EL (cell line): ENCODE measurements at places on chromosomes 7 and 10.
A peak's percentile ranks its signal among the peaks of the same experiment; 100 is the strongest.

DNA sequence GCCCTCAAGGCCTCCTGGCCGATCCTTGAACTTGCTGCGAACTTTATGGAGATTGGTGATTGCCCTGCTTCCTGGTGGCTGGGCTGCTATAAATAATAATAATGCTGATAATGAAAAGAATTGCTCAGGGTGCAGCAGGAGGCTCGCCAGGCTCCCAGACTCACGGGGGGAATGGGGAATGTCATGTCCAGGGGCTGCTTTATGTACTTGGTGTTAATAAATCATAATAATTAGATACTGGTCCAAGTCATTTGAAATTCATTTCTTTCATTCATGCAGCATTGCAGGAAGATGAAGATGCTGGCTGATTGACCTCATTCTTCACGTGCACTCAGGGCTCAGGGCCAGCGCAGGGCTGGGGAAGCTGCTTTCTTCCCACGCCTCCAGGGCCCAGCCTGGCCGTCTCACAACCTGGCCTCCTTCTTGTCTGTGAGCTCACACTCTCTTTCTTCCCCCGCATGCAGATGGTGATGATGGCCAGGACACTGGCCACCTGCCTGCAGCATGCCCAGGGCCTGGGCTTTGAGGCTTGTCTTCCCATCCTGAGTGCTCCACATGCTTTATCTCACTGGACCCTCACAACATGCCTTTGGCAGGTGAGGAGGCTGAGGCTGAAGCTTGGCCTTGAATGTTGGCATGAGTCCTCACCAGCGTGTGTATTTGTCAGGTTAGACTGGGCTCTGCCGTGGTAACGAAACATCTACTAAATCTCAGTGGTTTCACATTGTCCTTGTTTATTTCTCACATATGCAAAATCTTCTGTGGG lies 138.4 kb upstream of the TNS3 start:
- DNase-seq, result peak; percentile 42

DNA sequence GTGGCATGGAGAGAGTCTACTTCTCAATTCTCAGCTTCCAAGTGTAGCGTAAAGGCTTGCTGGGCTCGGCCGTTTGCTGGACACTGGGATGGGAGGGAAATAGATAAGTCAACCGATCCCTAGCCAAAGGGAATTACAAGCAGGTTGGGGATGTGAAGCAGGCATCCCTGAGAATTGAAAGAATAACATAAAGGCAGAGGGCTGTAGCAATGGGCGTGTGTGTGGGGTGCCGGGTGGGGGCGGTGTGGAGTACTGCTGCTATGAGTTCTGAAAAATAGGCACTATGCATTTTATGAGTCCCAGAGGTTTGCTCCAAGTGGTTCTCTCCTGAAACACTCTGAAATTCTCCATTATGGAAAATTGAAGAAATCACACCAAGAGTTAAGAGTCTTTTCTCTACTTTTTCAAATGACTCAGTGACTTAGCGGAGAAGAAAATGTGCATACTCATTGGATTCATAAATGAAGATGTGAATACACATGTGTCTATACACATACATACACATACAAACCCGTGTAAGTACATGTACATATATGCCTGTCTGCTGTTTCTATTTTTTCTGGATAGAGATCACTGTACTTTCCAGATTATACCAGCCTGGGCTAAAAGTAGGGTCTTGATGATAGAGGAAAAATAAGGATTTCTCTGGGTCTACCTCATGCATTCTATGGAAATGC lies 65.4 kb downstream of the ADRA2A start:
- no peak for DNase-seq

GRCh38 chr10:81179805-81180452 lies 642.2 kb downstream of the SH2D4B start:
- no peak for DNase-seq

DNA sequence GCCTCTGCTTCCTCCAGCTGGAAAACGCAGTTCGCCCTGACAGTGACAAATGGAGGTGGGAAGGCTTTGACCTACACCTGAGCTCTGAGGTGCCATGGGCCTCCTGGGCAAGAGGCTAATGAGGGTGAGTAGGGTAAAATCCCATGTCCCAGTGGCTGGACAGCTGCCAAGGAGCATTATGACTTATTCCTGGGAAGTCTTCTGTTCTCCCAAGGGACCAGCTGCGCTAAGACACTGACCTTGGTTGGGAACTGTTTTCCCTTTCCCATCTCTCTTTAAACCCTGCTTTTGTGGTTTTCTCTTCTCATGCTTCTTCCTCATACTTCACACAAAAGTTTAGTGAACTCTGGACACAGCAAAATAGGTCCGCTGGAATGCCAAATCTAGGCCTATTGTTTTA lies 72.6 kb downstream of the COPG2 start:
- DNase-seq, result peak; percentile 1

DNA sequence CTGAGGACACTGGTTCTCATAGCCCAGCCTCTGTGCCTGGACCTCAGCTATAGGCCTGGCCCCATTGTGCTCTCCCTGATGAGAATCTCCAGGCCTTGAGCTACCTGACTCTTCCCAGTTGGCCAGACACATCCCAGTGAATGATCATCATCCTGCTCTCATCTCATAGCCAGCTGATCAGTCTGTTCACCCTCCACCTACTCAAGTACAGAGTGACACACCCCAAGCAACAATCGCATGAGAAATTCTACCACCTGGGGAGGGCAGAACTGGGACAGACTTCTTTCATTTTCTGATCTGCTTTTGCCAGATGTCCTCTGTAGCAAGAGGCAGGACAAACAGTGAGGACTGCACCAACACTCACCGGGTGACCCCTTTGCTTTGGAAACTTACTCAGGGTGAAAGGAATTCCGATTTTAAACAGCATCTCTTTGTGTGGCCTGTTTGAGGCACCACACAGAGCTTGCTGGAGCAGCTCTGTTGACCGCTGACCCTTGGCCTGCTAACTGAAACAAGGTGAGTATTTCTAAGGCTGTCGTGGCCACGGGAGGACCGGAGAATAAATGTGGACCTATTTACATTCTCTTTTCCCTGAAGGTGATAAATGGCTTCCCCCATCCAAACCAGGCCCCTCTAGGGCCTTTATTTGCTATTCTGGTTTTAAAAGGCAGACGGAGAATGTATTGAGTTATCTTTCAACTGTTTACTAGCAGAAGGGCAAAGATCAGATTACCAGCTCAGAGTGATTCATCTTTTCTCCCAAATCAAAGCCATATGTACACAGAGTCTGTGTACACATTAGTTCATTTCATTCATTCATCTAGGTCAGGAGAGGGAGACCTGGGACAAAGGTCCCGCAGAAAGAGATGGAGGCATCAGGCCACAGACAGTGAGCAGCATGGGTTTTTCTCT lies 181.4 kb upstream of the TNS3 start:
- peak; percentile 91 for DNase-seq

- DNase-seq, result no peak
Measured at GRCh38 chr10:44881649-44882048, 29.5 kb upstream of the TMEM72 start.

DNA sequence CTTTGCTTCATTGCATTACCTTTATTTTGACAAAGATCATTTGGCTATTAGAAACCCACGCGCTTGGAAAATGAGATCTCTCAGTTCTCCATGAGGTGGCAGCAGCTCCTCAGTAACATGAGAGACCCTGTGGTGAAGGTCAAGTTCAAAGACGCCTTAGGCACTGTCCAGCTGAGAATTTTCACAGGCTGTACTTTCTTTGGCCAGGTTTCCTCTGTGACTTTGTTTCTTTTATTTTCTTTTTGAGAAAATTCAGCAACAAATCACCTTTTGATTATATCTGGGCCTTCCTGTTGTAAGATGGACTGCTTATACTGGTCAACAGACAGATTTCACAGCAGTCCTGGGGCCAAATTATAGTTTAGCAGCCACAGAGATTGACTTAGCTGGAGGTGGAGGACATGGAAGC lies 54.5 kb downstream of the RAB18 start:
- DNase-seq, result peak; percentile 79

GRCh38 chr7:121945480-121946236 lies 72.7 kb downstream of the PTPRZ1 start:
- DNase-seq, result no peak

- peak; percentile 94 for DNase-seq
Measured at GRCh38 chr10:22427890-22428571, 82.7 kb downstream of the SPAG6 start.

GRCh38 chr10:17585016-17585415 lies 32.2 kb downstream of the HACD1 start:
- no peak for DNase-seq

DNA sequence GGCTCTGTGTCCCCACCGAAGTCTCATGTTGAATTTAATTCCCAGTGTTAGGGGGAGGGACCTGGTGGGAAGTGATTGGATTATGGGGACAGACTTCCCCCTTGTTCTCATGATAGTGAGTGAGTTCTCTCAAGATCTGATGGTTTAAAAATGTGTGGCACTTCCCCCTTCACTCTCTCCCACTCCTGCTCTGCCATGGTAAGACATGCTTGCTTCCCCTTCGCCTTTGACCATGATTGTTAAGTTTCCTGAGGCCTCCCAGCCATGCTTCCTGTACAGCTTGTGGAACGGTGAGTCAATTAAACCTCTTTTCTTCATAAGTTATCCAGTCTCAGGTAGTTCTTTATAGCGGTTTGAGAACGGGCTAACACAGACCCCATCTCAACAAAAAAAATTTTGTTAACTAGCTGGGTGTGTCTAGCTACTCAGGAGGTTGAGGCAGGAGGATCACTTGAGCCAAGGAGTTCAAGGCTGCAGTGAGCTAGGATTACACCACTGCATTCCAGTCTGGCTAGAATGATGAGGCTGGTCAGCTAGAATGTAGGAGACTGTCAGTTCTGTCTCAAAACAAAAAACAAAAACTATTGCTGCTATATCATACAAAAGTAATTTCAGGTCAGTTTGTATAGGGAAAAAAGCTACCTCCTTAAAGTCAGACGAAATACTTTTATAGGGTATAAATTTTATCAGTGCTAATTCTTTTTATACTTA lies 57.7 kb downstream of the ATAD1 start:
- no peak for DNase-seq

GRCh38 chr7:1244700-1245523 lies 12.2 kb downstream of the UNCX start:
- DNase-seq, result no peak

DNA sequence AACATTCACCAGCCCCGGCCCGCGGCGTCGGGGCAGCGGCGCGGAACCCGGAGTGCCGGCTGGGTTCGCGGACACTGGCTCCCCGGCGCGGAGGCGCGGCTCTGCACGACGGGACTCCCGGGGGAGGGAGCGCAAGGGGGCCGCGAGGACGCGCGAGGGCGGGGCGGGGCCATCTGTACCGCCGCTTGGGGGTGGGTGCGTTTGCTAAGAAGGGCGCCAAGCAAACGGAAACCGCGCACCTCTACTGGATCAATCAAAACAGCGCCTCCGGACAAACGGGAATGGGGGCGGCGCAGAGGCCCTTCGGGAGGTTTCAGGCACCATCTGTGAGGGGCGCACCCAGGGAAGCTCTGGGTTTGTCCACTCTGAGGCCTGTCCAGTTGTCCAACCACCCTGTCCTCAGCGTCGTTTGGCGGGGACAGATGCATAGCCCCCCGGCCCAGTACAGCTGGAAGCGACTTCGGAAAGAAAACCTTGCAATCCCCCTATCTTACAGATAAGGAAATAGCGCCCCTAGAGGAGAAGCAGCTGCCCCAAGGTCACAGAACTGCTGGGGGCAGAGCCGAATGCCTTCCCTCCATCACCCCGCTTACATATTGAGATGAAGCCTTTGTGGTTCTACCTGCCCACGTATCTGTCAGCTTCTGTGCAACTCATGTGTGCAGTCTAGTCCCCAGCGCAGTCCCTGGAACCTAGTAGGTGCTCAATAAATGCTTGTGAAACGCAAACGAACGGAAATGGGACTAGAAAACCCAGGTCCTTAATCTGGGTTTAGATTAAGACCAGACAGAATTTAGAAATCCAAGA lies 10.7 kb upstream of the SLIT1 start:
- peak; percentile 62 for DNase-seq

DNA sequence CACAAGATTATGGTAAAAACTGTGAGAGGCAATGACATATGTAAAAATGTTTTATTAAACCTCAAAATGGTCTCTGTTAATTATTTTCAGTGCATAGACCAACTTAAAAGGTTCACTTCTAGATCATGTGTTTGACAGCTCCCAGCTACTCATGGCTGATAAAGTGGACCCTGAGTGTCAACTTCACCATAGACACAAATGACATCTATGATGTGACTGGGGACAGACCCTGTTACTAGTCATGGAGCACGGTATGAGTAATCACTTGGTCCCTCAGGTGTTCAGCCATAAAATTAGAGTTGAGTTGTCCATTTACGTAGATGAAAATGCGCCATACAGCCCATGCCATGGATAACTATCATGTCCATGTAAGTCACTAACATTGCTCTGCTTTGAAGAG lies 199.8 kb downstream of the ZNF365 start:
- no peak for DNase-seq

DNA sequence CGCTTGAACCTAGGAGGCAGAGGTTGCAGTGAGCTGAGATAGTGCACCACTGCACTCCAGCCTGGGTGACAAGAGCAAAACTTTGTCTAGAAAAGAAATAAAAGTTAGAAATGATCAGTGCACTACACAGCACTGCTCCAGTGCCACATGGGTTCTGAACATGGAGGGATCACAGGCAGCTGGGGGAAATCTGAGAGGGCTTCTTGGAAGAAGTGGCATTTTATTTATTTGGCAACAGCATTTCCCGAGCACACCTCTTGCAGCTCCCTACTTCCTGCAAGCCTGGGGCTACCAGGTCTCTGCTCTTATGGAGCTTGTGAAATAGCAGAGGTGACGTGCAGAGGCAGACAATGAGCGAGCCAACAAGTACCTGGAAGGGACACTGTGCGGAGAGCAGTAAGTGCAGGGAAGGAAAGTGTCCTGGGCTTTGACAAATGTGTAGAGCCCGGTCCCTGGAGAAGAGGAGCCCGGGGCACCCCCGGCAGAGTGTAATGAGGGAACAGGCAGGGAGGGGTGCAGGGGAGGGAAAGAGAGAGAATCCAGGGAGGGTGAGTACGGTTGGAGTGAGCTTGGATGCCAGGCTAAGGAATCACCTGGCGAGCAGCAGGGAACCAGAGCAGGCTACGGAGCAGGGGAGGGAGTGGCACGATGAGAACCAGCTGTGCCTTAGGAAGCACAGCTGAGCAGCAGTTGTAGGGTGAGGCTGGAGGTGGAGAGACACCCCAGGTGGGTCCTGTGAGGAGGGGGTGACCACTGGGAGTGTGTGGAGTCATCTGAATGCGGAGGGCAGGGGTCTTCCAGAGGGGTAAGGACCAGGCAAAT lies 104.6 kb upstream of the CTBP2 start:
- DNase-seq, result no peak

- DNase-seq, result no peak
Measured at GRCh38 chr7:143223784-143224183, 1.9 kb downstream of the TAS2R40 start.

GRCh38 chr7:29080803-29081202 lies 65.5 kb downstream of the CPVL start:
- DNase-seq, result no peak

GRCh38 chr7:102395592-102395872 lies 631 bp upstream of the PRKRIP1 start:
- DNase-seq, result no peak

- DNase-seq, result no peak
Measured at GRCh38 chr10:13188593-13188992, 27.2 kb downstream of the MCM10 start.

- DNase-seq, result no peak
Measured at GRCh38 chr7:6621195-6622133, 6.1 kb downstream of the ZNF853 start.
